ENCODE measurements at places on chromosomes 16 and 17.

- H3K4me3 ChIP-seq = no peak overlapping the region
- H3K27me3 ChIP-seq = no peaks in the 10 kb centered on the region
- no peak overlapping the region for H3K27ac ChIP-seq
These were observed 51.7 kb downstream of the SNX11 start for GRCh38 chr17:48159232-48159631.

- no peak overlapping the region for H3K27ac ChIP-seq
- H3K36me3 ChIP-seq = no peaks in the 10 kb centered on the region
- H3K4me3 ChIP-seq = no peak overlapping the region
These were observed 7.3 kb downstream of the C16orf95 start for GRCh38 chr16:87309620-87310525.

DNA sequence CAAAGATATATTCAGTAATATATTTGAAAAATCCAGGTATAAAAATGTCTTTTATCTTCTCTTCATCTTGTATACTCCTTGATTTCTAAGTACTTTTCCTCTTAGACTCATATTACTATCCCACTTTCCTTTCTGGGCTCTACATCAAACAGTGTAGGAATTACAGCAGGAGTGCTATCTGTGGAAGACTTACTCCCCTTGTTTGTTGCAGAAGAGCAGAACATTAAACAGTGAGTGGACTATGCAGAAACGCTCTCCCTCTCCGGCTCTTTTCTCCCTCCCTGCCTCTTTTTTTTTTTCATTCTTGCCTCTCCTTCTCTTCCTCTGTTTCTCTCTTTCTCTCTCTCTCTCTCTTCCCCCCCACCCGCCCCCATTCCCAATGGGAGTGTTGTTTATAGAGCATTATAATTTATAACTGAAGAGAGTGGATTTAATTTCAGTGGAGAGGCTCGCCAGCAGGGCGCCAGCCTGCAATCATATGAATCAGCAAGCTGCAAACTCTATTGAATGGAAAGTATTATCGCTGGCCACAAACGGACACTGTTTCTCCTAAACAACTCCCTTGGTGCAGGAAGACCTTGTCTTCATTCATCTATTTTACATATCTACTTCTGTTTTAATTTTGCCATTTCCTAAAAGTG lies 242.3 kb upstream of the TBX2 start:
- no peaks in the 10 kb centered on the region for H3K27me3 ChIP-seq
- H3K4me1 ChIP-seq = peaks cover 4% of the 10 kb centered on the region
- no peak overlapping the region for H3K27ac ChIP-seq
- no peak overlapping the region for H3K4me3 ChIP-seq
- no peaks in the 10 kb centered on the region for H3K36me3 ChIP-seq
- DNase-seq = no peak

- H3K27ac ChIP-seq = no peak overlapping the region
- no peaks in the 10 kb centered on the region for H3K27me3 ChIP-seq
- H3K4me3 ChIP-seq = no peak overlapping the region
- DNase-seq = no peak
- H3K36me3 ChIP-seq = no peaks in the 10 kb centered on the region
These were observed 391.4 kb upstream of the MAF start for GRCh38 chr16:79991969-79992368.

DNA sequence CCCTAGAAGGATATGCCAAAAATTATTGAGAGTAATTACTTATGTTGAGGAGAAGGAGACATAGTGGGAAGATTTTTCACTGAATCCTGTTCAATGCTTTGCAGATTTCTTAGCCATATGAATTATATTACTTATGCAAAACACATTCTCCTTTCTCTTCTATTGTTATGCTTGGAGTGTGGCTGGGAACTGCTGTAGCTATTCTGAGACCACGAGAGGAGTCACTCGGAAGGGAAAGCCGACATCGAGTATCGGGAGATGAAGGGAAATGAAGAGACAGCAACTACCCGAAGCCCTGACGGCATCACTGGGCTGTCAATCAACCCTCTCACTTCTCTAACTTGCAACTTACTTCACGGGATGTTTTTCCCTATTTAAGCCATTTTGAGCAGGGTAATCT lies 39.6 kb downstream of the STX8 start:
- H3K4me3 ChIP-seq = no peak overlapping the region
- H3K27ac ChIP-seq = no peak overlapping the region
- no peaks in the 10 kb centered on the region for H3K27me3 ChIP-seq
- no peak for DNase-seq
- no peaks in the 10 kb centered on the region for H3K4me1 ChIP-seq
- H3K36me3 ChIP-seq = no peaks in the 10 kb centered on the region

DNA sequence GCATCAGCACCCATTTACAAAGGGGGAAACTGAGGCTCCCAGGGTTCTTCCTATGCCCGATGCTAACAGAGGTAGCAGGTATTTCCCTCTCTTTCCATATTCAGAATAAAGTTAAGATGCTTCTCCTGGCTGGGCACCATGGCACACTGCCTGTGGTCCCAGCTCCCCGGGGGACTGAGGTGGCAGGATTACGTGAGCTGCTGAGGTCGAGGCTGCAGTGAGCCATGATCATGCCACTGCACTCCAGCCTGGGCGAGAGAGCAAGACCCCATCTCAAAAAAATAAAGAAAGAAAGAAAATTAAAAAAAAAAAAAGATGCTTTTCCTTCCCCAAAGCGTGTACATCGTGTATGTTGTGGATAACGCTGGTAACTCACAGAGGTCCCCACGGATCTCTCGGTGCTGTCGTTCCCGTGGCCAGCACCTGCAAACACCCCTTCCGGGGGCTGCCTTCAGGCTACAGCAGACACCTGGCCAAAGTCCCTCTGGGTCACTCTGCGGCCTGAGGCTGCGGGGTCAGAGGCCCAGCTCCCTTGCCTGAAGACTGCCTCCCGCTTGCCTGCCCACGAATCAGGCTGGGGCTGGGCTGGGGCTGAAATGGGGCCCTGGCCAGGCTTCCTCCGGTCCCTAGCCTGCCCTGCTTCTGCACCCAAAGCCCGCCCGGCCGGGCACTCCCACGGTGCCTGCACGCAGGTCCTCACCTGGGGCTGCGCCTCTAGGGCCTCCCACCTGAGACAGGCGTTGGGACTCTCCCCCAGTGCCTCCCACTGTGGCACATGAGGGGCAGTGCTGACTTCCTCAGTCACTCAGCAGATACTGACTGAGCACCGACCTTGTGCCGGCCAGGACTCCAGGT lies 63.1 kb downstream of the ZDHHC7 start:
- DNase-seq = no peak
- peaks cover 9% of the 10 kb centered on the region for H3K4me1 ChIP-seq
- H3K27ac ChIP-seq = no peak overlapping the region

- H3K27ac ChIP-seq = peak overlapping the region; percentile 94
These were observed 100.9 kb upstream of the TNRC6C start for GRCh38 chr17:77857613-77858012.

DNA sequence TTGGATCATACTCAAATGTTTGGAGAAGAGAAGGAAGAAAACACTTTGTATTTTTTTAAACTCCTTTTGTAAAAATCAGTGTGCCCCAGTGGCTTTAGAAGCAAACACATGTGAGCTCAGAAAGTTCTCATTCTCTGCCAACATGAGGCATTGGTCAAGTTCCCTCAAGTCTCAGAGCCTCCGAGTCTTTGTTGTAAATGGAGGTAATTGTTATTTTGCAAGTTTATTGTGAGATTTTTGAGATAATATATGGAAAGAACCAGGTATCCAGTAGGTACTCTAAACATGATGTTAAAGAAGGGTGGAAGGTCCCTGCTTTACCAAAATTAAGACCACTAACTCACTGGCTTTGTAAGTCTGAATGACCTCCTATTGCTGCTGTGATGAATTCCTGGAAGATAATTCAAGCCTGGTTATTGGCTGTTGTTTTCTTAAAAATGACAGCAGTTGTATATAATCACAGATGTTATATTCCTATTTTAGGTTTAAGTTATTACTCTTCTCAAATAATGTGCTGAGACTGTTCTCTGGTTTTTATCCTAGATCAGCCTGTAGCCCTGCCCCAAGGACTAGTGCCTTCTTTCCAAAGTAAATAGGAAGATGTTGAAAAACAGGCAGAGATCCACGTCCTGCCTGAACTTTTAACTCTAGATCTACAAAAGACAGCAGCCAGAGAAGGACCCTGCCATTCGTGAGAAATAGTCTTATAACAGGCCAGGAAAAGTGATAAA lies 2.4 kb downstream of the HLF start:
- DNase-seq = no peak
- H3K4me1 ChIP-seq = peaks cover 25% of the 10 kb centered on the region
- H3K27ac ChIP-seq = no peak overlapping the region
- no peak overlapping the region for H3K4me3 ChIP-seq
- H3K27me3 ChIP-seq = peaks cover 62% of the 10 kb centered on the region
- H3K36me3 ChIP-seq = no peaks in the 10 kb centered on the region

GRCh38 chr17:34883106-34884000 lies 77.9 kb downstream of the CCT6B start:
- no peaks in the 10 kb centered on the region for H3K36me3 ChIP-seq
- no peak overlapping the region for H3K4me3 ChIP-seq
- H3K27ac ChIP-seq = no peak overlapping the region
- no peaks in the 10 kb centered on the region for H3K4me1 ChIP-seq
- DNase-seq = no peak

- DNase-seq = no peak
- H3K36me3 ChIP-seq = peaks cover 13% of the 10 kb centered on the region
- H3K27ac ChIP-seq = no peak overlapping the region
- H3K27me3 ChIP-seq = peaks cover 16% of the 10 kb centered on the region
- no peak overlapping the region for H3K4me3 ChIP-seq
- peaks cover 12% of the 10 kb centered on the region for H3K4me1 ChIP-seq
These were observed 3.2 kb downstream of the MED31 start for GRCh38 chr17:6648181-6648580.

DNA sequence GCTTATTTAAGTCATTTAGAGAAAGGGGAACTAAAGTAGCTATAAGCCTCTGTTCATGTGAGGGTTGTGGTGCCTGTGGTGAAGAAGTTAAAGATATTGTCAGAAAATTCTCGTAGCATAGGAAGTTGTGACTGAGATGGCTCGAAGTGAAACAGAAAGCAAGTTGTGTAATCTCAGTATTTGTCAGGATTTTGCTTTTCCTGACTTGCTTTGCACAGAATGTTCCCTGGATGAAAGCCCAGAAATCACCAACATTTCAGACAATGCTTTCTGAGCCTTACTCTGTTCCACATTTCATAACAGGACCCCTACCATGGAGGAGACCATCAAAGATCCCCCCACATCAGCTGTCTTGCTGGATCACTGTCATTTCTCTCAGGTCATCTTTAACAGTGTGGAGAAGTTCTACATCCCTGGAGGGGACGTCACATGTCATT lies 10.6 kb downstream of the CALCOCO2 start:
- H3K4me3 ChIP-seq = peak overlapping the region; percentile 29
- H3K27me3 ChIP-seq = no peaks in the 10 kb centered on the region
- H3K4me1 ChIP-seq = peaks cover 9% of the 10 kb centered on the region
- H3K36me3 ChIP-seq = peaks cover 29% of the 10 kb centered on the region
- no peak for DNase-seq

- no peak overlapping the region for H3K27ac ChIP-seq
- H3K4me1 ChIP-seq = peaks cover 7% of the 10 kb centered on the region
- peaks cover 38% of the 10 kb centered on the region for H3K27me3 ChIP-seq
- no peak overlapping the region for H3K4me3 ChIP-seq
- DNase-seq = no peak
- H3K36me3 ChIP-seq = no peaks in the 10 kb centered on the region
These were observed 29.7 kb upstream of the ITGA3 start for GRCh38 chr17:50026046-50026675.

DNA sequence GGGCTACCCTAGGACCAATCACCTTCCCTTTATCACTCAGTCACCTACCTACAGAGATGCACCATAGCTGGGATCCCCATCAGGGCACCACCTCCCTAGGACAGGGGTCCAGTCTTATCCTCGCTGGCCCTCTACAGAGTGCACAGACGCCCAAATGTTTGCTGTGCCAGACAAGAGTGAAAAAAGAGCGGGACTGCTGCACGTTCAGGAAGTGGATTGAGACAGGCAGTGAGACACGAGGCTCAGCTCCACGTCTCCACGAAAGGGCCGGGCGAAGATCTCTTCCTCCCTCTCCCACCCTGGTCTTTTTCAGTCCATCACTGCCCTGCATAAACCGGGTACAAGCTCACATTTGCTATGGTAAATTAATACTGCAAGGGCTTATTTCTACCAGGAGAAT lies 95.5 kb downstream of the ZFHX3 start:
- peaks cover 2% of the 10 kb centered on the region for H3K4me1 ChIP-seq
- no peaks in the 10 kb centered on the region for H3K36me3 ChIP-seq
- no peak for DNase-seq
- no peak overlapping the region for H3K4me3 ChIP-seq

DNA sequence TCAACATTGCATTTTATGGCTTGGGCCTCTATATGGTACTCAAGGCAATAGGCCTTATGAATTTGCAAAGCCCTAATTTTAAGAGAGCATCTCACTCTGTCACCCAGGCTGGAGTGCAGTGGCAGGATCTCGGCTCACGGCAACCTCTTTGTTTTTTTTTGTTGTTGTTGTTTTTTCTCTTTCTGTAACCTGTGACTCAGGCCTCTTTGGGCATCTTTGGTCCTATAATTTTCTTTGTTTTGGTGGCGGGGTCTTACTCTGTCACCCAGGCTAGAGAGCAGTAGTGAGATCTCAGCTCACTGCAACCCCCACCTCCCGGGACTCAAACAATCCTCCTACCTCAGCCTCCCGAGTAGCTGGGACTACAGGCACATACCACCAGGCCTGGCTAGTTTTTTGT lies 21.8 kb upstream of the HERPUD1 start:
- H3K4me3 ChIP-seq = no peak overlapping the region
- H3K36me3 ChIP-seq = no peaks in the 10 kb centered on the region
- H3K27me3 ChIP-seq = no peaks in the 10 kb centered on the region
- peaks cover 9% of the 10 kb centered on the region for H3K4me1 ChIP-seq
- DNase-seq = no peak

DNA sequence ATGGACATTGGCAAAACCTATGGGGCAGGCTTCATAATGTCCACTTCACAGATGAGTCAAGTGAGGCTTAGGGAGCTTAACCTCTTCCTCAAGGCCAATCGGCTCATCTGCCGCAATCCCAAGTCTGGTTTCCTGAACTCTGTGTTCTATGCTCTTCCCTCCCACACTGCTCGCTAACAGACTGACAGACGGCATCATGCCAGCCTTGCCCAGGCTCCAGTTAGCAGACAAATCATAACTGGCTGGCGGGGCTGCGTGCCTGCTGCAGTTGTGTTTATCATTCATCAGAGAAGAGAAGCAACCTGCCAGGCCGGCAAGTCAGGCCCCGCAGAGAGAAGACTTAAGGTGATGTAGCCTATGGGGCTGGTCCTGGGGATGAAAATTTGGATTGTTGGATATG lies 216.2 kb upstream of the ASIC2 start:
- no peaks in the 10 kb centered on the region for H3K4me1 ChIP-seq
- DNase-seq = no peak
- no peak overlapping the region for H3K27ac ChIP-seq
- H3K36me3 ChIP-seq = no peaks in the 10 kb centered on the region

All from thymus (tissue), 14 donors.